ENCODE measurements at places on chromosomes 1 and 21. TPM values are rescaled to one million over a fixed set of nuclear protein-coding genes. Genes with fewer than 3 reads are reported as not detected.

The RGSL1 gene
- 0.07 TPM for polyA plus RNA-seq

The RGS18 gene
- polyA plus RNA-seq = 2.9 TPM

DNA sequence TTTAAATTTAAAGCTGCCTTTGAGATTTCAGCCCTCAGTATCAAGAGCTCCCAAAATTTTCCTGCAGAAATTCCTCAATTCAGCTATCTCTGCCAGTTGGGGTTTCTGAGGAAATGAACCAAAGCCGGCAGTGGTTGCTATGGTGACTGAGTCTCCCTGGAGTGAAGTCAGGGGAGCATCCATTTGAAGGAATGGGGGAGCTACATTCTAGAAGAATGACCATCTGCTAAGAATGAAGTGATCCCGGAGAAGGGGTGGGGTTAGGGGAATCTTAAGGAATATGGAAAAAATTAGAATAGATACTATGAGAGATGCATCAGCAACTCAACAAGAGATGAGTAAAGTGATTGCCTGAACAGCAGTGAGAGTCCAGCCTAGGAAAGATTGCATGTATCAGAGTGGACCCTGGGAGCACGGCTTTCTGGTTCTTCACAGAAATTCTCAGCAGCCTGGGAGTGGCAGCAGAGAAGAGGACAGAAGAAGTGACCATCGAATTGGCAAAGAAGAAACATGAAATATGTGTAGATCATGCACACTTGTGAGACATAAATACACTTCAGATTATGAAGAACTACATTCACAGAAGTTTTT lies 94.7 kb downstream of the CHD1L start:
- DNase-seq = no peak

GRCh38 chr1:241081473-241081872 lies 275.5 kb downstream of the RGS7 start:
- DNase-seq = no peak

DNA sequence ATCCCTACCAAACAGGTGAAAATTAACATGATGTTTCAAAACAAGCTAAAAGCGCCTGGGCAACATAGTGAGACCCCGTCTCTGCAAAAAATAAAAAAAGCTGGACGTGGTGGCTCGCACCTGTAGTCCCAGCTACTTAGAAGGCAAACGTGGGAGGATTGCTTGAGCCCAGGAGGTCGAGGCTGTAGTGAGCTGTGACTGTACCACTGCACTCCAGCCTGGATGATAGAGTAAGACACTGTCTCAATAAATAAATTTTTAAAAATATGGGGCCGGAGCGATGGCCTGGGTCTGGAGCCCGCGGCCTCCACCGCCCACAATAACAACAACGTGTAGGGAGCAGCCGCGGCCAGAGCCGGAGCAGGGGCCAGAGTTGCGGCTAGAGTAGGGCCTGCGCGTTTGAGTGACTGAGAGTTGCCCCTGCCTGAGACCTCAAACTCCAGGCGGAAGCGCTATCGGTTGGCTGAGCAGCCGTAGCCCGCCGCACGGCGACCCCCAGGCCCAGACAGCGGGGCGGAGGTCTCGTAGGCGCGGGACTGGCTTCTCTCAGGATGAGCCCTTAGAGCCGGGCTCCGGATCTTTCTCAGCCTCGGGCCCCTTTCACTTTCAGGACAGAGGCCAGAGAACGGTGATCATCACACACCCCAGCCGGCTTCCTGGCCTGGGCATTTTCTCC lies 41.4 kb downstream of the ZMYM1 start:
- DNase-seq = no peak

DNA sequence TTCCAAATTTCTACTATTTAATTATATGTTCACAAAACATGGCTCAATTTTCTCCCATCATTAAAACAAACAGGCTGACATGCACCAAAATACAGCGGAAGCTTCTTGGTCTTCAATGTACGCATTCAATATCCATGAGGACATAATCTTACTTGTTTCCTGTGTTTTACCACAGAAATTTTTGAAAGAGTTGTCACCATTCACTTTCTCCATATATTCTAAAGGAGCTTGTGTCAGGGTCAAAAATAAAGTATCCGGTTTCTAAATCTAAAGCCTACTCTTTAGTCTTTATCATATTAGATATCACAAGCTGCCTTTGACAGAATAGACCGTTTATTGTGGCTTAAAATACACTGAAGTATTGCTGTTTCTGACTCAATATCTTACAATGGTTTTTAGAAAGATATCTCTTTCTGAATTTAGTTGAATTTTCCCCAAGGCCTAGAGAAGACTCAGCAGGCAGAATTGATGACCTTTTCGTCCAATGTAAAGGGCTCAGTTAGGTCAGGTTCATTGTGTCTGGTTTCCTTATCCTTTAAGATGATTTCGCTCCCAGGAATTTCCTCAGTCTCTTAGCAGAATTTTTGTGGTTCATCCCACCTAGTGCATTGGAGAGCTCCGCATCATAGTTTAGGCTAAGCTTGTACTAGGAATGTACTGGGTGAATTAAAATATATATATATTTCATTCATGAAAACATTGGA lies 717.2 kb downstream of the NCAM2 start:
- no peak for DNase-seq

- DNase-seq = no peak
These were observed 41.0 kb upstream of the GREM2 start for GRCh38 chr1:240652961-240653409.

GRCh38 chr1:178774263-178774662 lies 49.2 kb downstream of the RALGPS2 start:
- no peak for DNase-seq

Data from right renal cortex interstitium (tissue), 3 donors.